ENCODE measurements at places on chromosomes 6 and 20.

GRCh38 chr6:93293460-93293859, 125.9 kb downstream of the EPHA7 start:
- no peak for DNase-seq
- H3K4me3 ChIP-seq, result no peak overlapping the region
- no peak overlapping the region for H3K27ac ChIP-seq
- H3K4me1 ChIP-seq, result no peaks in the 10 kb centered on the region
- no peaks in the 10 kb centered on the region for H3K27me3 ChIP-seq

GRCh38 chr6:158854214-158855101, 35.3 kb upstream of the EZR start:
- no peak for DNase-seq
- peaks cover 24% of the 10 kb centered on the region for H3K4me1 ChIP-seq
- no peak overlapping the region for H3K27ac ChIP-seq

GRCh38 chr6:168061269-168062210, 17.5 kb downstream of the FRMD1 start:
- H3K27me3 ChIP-seq, result no peaks in the 10 kb centered on the region
- H3K4me1 ChIP-seq, result no peaks in the 10 kb centered on the region
- H3K27ac ChIP-seq, result no peak overlapping the region
- no peak for DNase-seq
- H3K36me3 ChIP-seq, result no peaks in the 10 kb centered on the region

GRCh38 chr6:88567696-88568095, 395.7 kb downstream of the RNGTT start:
- no peak for DNase-seq
- H3K36me3 ChIP-seq, result no peaks in the 10 kb centered on the region
- H3K4me1 ChIP-seq, result no peaks in the 10 kb centered on the region

DNA sequence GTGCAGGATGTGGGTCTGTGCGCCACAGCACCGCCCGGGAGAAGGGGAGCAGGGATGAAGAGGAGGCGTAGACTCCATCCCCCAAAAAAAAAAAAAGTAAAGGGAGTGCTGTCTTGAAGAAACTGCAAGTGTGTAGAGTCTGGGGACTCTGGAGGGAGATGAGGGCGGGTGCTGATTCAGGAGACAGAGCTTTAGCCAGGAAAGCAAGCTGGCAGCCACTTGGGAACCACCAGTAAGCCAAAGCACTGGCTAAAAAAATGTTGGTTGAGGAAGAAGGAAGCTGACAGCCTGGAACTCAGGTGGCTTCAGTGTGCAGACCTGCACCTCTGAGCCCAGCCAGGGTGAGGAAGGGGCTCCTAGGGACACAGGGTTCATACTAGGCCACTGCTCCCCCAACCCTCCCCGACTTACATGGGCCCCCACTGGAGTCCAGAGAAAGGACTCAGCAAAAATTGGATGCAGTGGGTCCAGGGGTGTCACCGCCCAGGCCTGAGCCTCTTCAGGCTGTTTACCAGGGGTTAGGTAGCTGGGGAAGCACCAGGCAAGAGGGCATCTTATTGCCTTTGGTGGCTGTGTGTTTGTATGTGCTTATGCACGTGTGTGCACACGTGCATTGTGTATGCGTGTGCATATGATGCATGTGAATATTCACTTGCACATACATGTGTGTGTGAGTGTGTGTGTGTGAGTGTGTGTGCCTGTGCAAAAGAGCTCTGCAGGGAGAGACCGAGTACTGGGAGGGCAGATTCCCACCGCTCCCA, 153.5 kb upstream of the MLN start:
- H3K4me1 ChIP-seq, result peaks cover 4% of the 10 kb centered on the region
- no peaks in the 10 kb centered on the region for H3K27me3 ChIP-seq

DNA sequence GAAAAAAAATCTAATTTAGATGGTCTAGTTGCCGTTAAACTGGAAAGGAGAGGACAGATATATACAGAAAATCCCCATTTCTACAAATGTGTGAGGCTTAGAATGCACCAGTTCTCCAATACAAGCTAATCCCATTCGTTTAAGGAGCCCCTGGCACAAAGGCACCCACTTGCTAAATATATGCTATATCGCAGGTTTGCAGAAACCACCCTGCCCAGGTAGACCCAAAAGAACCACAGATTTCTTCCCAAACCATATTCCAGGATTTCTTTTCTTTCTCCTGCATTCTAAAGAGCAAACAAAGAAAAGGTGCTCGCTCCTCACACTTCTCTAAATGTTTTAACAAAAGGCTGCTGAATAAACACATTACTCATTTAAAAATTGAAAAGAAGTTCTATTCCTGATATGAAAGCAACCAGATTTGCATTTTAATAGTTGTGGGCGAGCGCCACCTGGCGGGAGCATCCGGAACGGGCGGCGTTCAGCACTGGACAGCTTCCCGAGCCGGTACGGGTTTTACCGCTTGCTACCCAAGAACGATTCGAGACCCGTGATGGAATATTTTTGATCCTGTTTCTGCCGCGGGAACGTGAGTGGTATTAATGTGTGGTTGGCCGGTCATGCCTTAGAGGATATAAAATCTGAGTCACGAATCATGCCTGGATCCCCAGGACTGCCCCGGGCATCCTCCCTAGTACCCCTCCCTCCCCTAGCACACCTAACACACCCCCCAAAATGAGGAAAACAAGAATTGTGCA, 2.1 kb downstream of the PTPRT start:
- DNase-seq, result peak; percentile 86
- H3K4me1 ChIP-seq, result peaks cover 8% of the 10 kb centered on the region
- H3K4me3 ChIP-seq, result no peak overlapping the region
- H3K27ac ChIP-seq, result no peak overlapping the region
- H3K36me3 ChIP-seq, result no peaks in the 10 kb centered on the region

GRCh38 chr20:35854713-35855348, 83.0 kb downstream of the PHF20 start:
- H3K4me3 ChIP-seq, result no peak overlapping the region
- DNase-seq, result no peak
- peak overlapping the region; percentile 22 for H3K27ac ChIP-seq

DNA sequence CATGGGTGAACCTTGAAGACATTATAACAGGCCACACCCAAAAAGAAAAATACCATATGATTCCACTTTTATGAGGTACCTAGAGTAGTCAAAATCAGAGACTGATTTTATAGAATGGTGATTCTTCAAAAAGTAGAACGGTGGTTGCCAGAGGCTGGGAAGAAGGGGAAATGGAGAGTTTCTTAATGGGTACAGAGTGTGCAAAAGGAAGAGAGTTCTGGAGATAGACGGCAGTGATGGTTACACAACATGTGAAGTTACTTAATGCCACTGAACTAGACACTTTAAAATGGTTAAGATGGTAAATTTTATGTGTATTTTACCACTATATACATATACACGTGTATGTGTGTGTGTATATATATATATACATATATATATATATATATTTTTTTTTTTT, 80.8 kb downstream of the PRND start:
- H3K4me1 ChIP-seq, result peaks cover 20% of the 10 kb centered on the region
- H3K4me3 ChIP-seq, result no peak overlapping the region
- H3K27me3 ChIP-seq, result no peaks in the 10 kb centered on the region
- peaks cover 32% of the 10 kb centered on the region for H3K36me3 ChIP-seq
- DNase-seq, result no peak

DNA sequence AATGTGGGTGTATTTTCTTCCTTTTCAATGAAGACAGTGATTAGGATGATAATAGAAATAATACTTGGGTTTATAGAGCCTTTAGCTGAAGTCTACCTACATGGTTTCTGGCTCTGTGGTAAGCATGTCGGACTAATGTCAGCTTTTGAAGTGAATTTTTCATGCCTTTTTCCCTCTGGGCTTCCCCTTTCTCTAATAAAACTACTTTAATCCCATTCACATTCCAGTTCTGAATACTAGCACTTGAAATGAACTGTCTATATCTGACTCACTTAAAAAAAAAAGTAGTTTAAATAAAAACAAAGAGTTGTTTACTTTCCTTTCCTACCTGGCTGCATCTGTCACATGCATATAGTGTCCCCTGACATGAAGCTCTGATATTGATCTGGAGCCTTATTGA, 545.9 kb upstream of the FLRT3 start:
- H3K4me3 ChIP-seq, result no peak overlapping the region
- no peaks in the 10 kb centered on the region for H3K4me1 ChIP-seq
- H3K36me3 ChIP-seq, result no peaks in the 10 kb centered on the region
- no peak overlapping the region for H3K27ac ChIP-seq
- DNase-seq, result no peak

DNA sequence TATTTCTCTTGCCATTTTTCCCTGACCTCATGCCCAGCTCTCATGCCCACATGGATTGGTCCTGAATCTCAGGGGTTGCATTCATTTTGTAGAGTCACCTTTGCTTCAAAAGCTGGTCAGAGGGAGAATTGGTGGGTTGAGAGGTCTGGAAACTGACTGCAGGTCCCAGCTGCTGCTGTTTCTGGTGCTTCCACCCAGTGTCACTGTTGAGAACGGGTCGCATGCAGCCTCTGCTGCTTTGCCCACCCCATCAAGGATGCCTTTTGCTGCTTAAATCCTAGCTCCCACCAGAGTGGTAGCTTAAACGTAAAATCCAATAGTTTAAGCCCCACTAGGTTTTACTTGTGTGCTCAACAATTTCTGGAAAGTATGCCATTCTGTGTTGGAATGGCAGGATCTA, 211.4 kb upstream of the TSHZ2 start:
- H3K27ac ChIP-seq, result no peak overlapping the region
- peaks cover 7% of the 10 kb centered on the region for H3K4me1 ChIP-seq
- no peak for DNase-seq
- no peak overlapping the region for H3K4me3 ChIP-seq

- H3K36me3 ChIP-seq, result no peaks in the 10 kb centered on the region
- no peaks in the 10 kb centered on the region for H3K4me1 ChIP-seq
- no peak overlapping the region for H3K27ac ChIP-seq
- DNase-seq, result no peak
- H3K27me3 ChIP-seq, result no peaks in the 10 kb centered on the region
Measured at GRCh38 chr20:36183155-36183944, 28.8 kb downstream of the EPB41L1 start.

- H3K4me3 ChIP-seq, result no peak overlapping the region
- no peak overlapping the region for H3K27ac ChIP-seq
- DNase-seq, result no peak
- no peaks in the 10 kb centered on the region for H3K4me1 ChIP-seq
- H3K27me3 ChIP-seq, result no peaks in the 10 kb centered on the region
Measured at GRCh38 chr6:67698534-67698933, 936.5 kb upstream of the ADGRB3 start.

DNA sequence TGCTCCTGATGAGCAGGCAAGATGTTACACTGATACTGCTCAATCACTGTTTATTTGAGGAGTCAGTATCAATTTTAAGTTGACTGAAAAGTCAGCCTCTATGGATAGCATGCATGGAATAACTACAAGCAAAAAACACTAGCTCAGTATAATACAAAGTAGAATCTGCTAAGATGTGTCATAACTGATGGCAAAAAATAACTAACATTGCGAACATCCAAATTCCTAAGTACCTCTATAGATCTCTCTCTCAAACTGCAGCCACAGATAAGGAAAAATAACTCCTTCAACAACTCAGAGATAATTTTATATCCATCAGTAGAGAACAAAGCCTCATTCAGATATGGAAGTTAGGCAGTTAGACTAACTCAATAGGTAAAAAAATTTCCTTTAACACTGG, 16.3 kb downstream of the HDAC2 start:
- H3K27ac ChIP-seq, result no peak overlapping the region
- H3K27me3 ChIP-seq, result no peaks in the 10 kb centered on the region
- no peak for DNase-seq
- H3K4me1 ChIP-seq, result peaks cover under 1% of the 10 kb centered on the region
- no peak overlapping the region for H3K4me3 ChIP-seq

DNA sequence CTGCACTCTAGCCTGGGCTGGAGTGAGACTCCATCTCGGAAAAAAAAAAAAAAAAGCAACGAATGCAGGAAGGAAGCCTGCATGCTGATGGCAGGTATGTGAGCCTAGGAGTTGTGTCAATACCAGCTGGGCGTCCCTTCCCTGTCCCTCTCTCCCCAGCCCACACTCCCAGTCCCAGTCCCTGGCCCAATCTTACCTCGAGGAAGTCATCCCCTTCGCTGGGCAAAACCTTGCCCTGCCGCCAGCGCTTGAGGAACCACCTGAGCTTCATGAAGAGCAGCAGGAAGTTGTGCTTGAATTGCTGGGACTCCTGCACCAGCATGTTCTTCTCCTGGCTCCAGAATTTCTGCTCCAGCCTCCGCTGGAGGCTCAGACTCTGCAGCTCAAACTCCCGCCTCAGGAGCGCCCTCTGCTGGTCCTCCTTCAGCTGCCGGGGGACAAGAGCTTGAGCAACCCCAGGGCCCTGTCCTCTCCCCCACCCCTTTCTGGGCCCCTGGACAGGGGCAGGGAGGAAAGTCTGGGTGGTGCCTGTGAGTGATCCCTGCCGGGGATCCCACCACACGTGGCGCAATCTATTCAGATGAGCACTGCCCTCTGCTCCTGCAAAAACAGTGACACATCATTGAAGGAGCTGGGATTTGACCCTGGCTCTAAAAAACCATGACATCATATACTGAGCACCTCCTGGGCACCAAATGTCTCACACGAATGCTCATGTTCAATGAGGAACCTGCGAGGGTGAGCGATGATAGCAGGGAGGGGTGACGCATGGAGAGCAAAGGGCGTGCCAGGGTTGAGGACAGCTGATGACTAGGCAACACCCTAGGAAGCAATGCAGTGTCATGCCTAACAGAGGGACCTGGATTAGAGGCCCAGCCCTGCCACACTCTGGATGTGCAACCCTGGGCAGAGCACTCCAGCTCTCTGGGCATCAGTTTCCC, 35.0 kb upstream of the DSN1 start:
- DNase-seq, result peak; percentile 87
- no peak overlapping the region for H3K4me3 ChIP-seq
- H3K4me1 ChIP-seq, result no peaks in the 10 kb centered on the region
- H3K36me3 ChIP-seq, result no peaks in the 10 kb centered on the region
- no peaks in the 10 kb centered on the region for H3K27me3 ChIP-seq
- no peak overlapping the region for H3K27ac ChIP-seq

- H3K4me1 ChIP-seq, result peaks cover 30% of the 10 kb centered on the region
- H3K27me3 ChIP-seq, result no peaks in the 10 kb centered on the region
- H3K4me3 ChIP-seq, result peak overlapping the region; percentile 96
- peak; percentile 68 for DNase-seq
- peaks cover 3% of the 10 kb centered on the region for H3K36me3 ChIP-seq
- peak overlapping the region; percentile 100 for H3K27ac ChIP-seq
Measured at GRCh38 chr6:26022132-26022472, 59.5 kb downstream of the TRIM38 start.

DNA sequence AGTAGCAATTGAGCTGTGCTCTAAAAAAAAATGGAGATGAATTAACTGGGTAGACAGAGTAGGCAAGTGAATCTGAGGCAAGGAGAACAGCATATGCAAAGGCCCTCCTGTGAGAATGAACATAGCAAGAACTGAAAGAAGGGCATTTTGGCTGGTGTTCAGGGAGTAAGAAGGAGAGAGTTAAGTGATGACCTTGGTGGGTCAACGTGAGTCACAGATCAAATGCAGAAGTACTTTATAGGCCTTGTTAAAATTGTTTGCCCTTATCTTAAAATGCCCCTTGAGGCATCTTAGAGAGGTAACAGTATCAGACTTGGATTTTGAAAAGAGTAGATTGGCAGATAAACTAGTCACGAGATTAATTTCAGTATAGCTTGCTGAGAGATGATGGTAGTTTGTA, 24.5 kb downstream of the NDUFAF5 start:
- H3K27me3 ChIP-seq, result no peaks in the 10 kb centered on the region
- H3K4me3 ChIP-seq, result no peak overlapping the region
- peaks cover 7% of the 10 kb centered on the region for H3K4me1 ChIP-seq
- H3K27ac ChIP-seq, result no peak overlapping the region
- DNase-seq, result no peak
- H3K36me3 ChIP-seq, result peaks cover 10% of the 10 kb centered on the region

GRCh38 chr20:32651537-32651936, 22.2 kb downstream of the C20orf203 start:
- H3K4me3 ChIP-seq, result no peak overlapping the region
- no peak for DNase-seq
- H3K27ac ChIP-seq, result no peak overlapping the region
- H3K27me3 ChIP-seq, result no peaks in the 10 kb centered on the region
- H3K4me1 ChIP-seq, result peaks cover 8% of the 10 kb centered on the region

Measured in activated naive CD4-positive, alpha-beta T cell treated with anti-CD3 and anti-CD28 coated beads for 36 hours (primary cell).